RWPE1 (cell line): ENCODE measurements at places on chromosomes 3 and 15.
A peak's percentile ranks its signal among the peaks of the same experiment; 100 is the strongest.

- DNase-seq, result peak; percentile 65
Observed at GRCh38 chr15:91853511-91853947, at the start of gene SLCO3A1. SLCO3A1 (plus strand) TSS chr15:91853708.

DNA sequence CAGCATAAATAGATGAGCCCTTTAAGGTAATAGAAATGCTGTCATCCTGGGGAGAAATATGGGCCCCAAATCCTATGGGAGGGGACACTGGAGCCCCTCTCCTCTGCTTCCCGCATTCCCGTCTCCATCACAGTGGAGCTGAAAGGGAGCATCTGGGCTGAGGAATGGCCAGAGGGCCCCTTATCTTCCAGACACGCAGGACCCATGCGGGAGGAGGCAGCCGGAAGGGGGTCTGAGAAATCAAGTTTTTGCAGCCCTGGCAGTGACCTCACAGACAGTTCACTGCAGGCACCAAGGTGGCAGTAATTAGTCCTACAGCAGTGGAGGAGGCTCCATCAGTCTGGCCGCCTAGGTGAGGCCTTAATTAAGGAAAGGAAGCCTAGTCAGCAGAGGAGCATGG is 80.2 kb downstream of the RAB11A start:
- DNase-seq, result no peak

DNA sequence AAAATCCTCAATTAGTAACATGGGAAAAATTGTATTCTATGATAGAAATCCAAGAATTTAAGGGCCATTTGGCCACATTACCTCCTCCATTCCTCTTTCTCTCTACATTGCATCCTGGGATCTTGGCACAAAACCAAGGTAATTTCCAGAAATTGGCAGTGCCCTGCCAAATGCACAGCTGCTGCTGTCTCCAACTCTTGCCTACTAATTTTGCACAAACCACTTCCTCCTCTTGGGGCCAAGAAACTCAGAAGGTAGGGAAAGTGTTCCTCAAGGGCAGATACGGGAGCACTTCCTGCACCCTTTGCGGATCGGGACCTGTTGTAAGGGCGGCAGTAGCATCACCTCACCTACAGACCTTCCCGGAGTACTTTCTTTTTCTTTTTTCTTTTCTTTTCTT is 57.8 kb downstream of the MAP3K13 start:
- peak; percentile 11 for DNase-seq

DNA sequence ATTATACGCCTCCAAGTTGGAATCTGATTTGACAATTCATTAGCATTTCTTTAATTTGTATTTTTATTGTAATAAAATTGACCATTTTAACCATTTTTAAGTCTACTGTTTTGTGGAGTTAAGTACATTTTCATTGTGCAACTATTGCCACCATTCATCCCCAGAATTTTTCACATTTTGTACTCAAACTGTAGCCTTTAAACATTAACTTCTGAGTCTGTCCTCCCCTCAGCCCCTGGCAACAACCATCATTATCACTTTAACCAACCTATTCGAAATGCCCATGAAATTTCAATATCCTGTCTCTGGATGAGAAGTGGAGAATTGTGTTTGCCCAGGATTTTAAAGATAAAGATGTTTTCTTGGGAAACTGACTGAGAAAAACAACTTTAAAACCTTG is 27.7 kb downstream of the IL1RAP start:
- no peak for DNase-seq

DNA sequence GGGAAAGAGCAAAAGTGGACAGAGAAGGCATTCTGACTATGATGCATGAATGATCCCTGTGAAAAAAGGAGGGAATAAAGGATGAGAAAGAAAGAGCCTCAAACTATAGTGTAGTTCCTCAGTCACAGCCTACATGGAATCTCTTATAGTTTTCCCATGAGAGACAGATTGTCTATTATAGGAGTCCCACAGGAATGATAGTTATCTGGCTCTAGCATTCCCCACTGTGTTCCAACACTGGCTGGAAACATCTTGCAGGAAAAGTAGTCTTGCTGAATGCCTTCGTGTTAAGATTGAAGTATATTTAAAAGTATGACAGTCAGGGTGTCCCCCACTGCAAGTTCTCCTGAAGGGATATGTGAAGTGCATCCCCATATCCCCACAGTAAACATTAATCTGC is 641.5 kb upstream of the NECTIN3 start:
- no peak for DNase-seq

DNA sequence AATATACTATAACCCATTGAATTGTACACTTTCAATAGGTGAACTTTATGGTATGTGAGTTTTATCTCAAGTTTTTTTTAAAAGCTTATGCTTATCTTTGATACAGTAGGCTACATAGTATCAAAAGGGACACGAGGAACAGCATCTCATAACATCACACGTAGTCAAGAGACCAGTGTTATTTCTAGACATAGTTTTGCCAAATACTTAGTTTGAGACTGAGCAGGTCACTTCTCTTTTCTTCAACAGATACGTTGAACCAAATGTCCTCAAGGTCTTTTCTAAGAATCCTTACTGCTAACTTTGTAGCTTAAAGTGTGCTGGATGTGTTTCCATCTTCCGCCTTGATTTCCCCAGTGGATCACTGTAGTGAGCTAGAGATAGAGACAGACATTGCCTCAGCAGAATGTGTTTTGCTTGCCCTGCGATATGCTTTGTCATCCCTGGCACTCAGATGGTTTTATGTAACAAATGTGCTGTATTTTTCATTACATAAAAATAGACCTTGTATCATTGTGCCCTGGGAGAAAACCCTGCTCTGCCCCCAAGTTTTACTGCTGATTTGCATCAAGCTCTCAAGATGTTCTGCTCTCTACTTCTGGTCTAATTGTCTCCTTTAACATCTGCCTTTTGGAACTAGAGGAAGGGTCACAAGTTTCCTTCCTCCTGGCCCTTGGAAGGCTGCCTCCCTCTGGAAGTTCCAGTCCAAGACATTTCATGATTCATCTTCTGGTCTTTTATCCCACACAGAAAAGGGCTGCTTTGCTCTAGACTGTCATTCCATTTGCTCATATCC is 426.4 kb upstream of the RGMA start:
- DNase-seq, result no peak

- DNase-seq, result no peak
Observed at GRCh38 chr3:196292286-196292923, 4.9 kb upstream of the PCYT1A start.

DNA sequence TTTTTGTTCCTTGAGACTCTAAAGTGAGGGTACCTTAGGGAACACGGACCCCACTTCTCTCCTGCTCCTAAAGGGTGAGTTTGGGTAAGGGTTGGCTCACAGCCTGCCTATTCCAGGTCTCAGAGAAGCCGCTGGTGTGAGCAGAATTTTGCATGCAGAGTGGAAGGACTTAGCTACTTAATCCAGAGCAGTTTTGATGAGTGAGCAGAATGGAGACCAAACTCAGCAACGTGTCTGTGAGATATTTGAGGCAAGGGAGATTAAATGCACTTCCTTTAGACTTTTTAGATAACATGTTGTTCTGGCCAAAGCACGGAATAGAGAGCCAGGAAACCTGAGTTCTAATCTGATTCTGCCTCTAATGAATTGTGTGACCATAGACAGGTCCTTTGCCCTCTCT is 5.1 kb downstream of the SLC24A1 start:
- no peak for DNase-seq

- peak; percentile 96 for DNase-seq
Observed at GRCh38 chr15:72237029-72237852, 6.3 kb upstream of the PKM start.

GRCh38 chr3:42864321-42864950 is 11.2 kb downstream of the CYP8B1 start:
- no peak for DNase-seq

- no peak for DNase-seq
Observed at GRCh38 chr3:56536735-56537134, 20.2 kb upstream of the CCDC66 start.
